Caco-2 (cell line): ENCODE measurements at places on chromosomes 12 and 14.

DNA sequence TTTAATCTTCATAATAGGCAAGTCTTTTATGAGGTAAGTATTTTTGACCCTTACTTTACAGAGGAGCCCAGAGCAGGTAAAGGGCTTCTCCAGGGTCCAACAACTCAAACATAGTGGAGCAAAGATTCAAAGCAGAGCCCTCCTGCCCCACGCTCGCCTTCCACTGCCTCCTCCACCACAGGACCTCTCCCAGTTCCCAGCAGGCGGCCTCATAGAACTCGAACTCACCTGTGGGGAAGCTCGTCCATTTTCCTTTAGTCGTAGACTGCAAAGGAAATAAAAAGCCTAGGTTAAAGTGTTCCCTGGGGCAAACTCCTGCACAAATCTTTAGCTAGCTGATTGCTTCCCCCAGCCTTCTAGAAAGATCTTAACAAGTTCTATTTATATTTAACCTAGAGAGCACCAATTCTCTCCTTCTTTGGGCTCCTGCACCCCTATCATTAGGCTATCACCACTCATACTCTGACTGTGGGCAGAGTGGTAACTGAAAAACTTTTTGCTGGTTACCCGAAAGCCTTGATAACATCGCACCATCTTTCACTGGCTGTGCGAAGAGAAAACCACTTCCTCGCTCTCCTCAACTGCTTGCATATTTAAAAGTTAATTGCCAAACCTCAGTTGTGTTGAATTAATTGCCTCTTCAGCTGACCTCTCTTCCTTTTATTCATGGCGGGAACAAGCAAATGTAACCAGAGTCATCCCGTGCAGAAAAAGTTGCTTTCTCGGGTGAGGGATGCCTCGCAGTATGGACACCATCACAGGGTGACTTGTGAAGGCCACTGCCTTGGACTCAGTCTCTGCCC, 299.6 kb downstream of the DPF3 start:
- no peak for DNase-seq

DNA sequence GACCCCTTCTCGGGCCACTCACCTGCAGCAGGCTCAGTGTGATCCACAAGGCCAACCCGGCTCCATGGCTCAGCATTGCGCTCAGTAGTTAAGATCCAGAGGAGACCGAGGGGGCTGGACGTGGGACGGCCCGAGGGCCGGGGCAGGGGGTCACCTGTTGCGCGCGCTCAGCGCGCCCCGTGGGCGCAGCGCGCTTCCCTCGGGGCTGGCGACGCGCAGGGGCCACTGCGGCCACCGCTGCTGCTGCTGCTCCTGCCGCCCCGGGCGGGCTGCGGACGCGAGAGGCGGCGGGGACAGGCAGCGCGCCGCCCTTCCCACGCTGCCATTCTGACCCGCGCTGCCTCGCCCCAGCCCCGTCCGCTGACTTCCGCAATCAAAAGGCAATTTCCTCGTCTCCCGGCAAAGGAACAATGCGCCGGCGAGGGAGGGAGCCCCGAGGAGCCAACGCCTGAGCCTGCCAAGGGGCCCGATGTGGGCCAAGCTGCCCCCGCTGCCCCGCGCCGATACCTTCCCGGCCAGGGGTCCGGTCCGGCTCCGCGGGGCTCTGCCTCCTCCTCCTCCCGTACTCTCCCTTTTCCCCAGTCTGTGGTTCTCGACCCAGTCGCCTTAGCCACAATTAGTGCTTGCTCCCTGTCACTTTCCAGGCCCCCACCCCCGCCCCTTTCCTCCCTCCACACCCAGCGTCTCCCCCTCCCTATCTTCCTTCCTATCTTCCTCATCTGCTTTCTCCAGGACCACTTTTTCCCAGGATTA, 27.3 kb downstream of the PTPRB start:
- DNase-seq, result peak; percentile 41

- no peak for DNase-seq
Measured at GRCh38 chr14:67703997-67704396, 2.3 kb downstream of the RDH12 start.

DNA sequence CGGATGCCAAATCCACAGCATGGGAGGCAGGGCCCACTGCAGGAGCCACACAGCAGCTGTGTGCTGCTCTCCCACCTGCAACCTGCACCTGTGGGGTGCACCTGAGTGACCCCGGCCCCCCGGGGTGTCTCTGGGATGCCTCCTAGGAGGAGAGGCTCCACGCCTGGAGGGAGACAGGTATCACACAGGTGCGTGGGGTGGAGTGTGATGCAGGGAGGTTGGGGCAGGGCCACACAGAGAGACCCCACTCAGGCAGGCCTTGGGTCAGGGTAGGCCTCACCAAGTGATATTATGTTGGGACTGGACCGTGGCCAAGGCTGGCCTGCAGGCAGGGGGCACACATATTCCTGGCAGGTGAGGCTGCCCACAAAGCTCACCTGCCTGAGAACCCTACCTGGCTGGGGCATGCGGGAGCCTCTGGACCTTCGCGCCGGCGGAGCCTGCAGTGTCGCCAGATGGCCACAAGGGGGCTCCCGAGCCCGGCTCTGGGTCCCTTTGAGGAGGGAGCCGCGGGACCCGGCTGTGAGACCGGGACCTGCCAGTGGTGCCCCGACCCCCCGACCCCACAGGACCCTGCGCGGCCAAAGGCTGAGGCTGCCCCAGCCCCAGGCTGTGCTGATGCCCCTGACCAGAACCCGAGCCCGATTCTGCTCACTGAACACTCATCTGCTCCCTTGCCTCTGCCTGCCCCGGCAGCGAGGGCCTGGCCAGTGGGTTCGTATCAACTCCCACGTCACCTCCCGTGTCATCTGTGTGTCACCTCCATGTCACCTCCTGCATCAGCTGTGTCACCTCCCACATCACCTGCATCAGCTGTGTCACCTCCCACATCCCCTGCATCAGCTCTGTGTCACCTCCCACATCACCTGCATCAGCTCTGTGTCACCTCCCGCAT, 11.4 kb downstream of the TMEM121 start:
- peak; percentile 81 for DNase-seq

DNA sequence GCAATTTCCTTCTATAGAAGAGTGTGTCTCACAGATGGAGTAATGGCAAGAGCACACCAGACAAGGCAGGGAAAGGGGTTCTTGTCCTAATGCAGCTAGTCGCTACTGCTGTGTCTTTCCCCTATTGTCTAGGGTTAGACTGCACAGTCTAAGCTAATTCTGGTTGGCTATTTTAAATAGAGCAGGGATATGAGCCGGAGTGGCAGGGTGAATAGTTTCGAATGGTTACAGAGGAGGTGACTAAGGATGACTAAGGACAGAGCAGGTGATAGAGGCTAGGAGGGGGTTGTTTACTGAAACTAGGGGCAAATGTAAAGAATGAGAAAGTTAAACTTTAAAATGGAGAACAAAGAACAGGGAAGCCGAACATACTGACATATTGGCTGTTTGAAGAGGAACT, 25.6 kb upstream of the CPNE8 start:
- no peak for DNase-seq

DNA sequence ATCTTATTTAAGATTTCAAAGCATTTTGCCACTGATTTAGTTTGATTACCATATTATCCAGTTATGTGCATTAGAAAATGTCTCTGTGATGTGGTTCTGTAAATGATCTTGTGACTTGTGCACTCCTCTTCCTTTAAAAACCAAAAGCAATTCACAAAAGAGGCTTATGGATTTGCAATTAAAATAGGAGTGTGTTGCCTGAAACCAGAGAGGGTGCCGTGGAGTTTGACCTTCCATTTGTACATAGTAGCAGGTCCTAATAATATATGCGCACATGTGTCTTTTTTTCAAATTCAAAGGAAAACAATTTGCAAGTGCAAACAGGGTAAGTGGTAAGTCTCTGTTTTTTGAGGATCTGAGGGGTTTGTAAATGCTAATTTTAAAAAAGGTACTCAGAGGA, 470.9 kb downstream of the VRK1 start:
- DNase-seq, result no peak

DNA sequence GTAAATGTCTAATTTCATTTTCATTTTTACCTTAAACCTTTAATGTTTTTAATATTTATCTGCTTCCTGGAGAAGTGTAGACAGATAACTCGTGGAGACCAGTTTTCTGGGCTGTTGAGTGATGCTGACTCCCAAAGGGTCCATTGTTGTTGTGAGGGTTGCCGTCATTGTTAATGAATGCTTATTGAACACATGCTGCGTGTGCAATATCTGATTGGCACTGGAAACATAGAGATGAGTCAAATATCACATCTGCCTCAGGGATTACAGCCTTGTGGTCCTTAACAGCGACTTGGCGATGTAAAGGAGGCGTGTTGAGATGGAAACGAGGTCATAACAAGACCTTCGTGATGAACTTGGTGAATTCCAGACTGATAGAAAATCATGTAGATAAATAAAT, 85.9 kb downstream of the FBXW8 start:
- no peak for DNase-seq
